Right kidney (tissue), 9 donors: ENCODE measurements at places on chromosomes 5 and 9.

GRCh38 chr5:143524338-143524945 is 121.0 kb upstream of the NR3C1 start:
- DNase-seq, result no peak

- DNase-seq, result peak; percentile 81
Measured at GRCh38 chr9:1042466-1042865, 7.7 kb upstream of the DMRT2 start.

DNA sequence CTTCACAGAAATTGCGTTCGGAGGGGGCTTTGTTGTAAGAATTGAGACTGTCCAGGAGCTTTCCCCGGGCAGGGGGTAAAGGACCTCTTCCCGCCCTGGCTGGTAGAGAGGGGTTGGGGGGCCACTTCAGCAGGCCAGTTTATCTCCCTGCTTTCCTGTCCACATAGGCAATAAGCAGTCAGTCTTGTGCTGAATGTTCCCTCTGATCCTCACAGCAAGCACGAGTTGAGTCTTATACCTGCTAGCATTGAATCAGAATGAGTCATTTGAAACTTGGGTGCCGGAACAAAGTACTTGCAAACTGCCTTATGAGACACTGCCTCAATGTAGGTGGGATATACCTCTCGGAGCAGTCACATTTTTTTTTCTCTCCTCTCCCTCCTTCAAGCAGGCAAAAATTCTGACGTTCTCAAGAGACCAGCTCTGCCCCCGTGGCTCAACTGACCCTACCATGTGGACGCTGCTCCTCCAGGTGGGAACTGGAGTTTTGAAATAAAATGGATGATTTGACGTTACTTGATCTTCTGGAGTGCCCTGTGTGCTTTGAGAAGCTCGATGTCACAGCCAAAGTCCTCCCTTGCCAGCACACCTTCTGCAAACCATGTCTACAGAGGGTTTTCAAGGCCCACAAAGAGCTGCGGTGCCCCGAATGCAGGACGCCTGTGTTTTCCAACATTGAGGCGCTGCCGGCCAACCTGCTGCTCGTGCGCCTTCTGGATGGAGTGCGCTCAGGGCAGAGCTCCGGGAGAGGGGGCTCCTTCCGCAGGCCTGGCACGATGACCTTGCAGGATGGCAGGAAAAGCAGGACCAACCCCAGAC is 1.3 kb downstream of the SH3RF2 start:
- DNase-seq, result peak; percentile 23

DNA sequence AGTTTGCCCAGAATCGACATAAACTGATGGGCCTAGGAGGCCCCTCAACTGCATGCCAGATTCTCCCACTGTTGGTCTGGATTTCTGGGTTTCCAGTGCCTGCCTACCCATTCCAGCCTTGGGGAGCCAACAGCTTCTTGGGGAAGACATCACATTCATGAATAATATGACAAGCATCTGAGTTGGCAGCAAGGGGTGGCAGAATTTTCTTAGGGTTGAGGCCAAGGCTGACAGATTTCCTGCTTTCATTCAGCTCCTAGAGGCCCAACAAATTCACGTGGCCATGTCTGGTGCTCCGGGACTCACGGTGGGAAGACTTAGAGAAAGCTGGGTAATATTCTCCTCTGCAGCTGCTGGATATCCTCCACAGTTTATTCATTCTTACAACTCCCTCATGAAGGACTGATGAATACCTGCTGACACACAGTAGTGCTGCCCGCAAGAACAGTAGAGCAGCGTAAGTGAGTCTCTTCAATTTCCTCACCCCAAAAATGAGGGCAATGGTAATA is 305.0 kb upstream of the TNC start:
- no peak for DNase-seq

DNA sequence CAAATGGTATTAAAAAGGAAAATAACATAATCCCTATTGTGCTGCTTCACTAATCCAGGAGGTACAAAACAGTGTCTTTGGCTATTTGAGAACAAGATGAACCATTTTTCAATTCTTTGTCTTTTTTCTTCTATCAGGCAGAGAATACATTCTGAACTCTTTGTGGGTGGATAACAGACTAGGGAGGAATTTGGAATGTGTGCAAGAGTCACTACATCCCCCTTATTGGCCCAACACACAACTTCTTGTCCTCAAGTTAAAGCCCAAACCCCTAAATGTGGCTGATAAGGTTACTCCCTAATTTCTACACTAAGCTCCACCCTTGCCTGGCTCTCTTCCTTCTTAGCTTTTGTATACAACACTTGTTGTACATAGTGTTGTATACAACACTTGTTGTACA is 342.7 kb upstream of the RFX3 start:
- no peak for DNase-seq
